ENCODE measurements at places on chromosomes 5 and 9.

DNA sequence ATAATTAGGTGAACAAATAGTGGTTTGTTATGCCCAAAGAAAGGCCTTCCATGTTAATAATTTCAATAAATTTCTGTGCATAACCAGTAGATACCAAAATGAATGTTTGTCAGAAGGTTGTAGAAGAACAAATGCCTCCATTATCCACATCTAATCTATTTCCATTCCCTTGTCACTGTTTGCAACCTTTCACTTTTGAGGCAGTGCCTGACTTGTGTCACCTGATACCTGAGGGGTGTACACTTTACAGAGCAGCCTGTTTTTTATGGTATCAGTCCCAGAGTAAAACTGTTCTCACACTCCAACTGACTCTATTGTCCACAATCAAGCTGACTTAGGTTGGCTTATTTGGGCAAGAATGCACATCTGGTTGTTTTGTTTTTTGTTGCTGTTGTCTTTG is 40.1 kb downstream of the FREM1 start:
- DNase-seq, result no peak

GRCh38 chr5:69367697-69368279 is 1.5 kb downstream of the AK6 start:
- DNase-seq, result no peak

DNA sequence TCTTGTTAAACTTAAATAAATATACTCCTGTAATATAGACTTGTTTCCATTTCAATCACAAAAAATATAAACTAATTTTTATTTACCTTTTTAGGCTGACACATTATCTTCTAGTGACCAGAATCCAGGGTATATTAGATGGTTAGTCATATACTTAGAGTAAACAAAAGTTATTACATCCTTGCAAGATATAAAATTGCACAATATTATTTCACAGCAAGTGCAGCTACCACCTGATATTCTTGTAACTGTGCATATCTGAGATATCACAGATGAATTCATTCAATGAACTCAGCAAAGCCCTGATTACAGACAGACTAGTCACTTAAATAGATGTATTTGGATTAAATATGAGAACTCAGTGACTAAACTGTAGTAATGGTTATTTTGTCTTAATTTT is 25.6 kb upstream of the ARRDC3 start:
- no peak for DNase-seq

- no peak for DNase-seq
Measured at GRCh38 chr9:92963831-92964606, 16.7 kb downstream of the FGD3 start.

DNA sequence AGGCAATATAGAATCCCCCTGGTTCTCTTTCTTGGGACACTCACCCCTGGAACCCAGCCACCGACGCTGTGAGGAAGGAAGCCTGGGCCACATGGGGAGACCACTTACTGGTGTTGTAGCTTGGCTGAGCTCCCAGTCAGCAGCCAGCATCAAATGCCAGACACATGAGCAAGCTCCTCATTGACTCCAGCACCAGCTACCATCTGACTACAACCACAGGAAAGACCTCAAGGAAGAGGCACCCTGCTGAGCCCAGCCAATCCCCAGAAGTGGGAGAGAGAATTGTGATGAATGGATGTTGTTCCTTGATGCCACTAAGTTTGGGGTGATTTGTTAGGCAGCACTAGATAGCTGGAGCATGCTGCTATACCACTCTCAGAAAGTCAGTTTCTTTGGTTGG is 36.0 kb downstream of the BNIP1 start:
- no peak for DNase-seq

DNA sequence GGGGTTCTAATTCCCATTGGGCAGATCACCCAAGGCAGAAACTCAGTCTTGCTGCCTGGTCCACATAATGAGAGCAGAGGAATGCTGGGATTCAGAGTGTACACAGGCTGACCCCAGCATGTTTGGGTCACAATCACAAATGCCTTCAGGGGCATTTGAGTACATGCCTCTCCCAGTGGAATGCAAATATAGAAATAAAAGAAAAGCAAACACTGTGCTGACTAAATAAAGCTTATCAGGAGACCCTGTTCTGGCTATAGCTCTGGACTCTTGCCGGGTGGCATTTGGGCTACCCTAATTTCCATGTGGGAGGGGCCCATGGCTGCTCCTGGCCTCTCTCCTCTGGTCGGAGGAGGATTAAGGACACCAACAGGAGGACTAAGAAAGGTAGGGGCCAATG is 121.4 kb downstream of the DOCK8 start:
- no peak for DNase-seq

- DNase-seq, result no peak
Measured at GRCh38 chr5:39426051-39426745, 1.4 kb upstream of the DAB2 start.

DNA sequence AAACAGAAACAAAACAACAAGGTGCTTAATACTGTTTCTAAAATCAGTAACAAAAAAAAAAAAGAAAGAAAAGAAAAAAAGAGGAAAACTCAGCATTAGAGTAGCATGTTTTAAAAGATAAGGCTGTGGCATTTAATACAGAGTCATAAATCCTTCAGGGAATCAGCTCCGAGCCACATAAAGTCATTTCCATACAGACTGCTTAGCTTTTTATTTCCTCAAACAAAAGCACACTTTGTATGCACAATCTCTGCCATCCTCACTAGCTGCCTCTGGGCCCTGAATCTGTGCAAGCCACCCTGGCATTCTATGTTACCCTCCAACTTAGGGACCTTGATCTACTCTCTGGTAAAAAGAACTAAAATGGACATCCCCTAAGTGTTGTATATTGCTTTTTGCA is 87.6 kb downstream of the SEMA6A start:
- no peak for DNase-seq

DNA sequence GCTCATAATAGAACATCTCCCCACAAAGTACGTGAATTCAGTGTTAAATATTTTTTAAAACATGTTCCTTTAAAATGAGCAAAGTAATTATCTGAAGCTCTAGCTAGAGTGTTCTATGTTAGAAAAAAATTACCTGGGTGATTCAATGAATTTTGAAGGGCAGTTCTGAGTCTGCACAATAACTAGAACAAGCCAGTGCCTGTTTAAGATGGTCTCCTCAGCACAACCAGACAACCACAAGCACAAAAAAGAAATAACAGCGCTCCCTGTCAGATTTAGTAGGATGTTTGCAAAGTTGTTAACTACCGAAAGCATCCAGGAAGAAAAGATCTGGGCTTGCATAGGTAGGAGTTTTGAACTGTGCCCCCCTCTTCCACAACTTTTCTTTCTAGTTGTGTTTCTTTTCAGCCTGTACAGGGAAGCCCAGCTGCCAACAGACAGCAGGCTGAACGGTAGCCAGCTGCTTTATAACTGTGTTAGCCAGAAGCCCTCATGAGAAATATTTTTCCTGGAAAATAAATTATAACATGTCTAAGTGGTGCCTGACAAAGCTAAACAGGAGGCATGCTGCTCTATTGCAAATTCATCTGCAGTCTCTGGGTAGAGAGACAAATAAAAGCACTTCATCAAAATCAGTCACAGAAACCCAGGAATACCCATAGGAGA is 1026.9 kb downstream of the MAT2B start:
- no peak for DNase-seq

DNA sequence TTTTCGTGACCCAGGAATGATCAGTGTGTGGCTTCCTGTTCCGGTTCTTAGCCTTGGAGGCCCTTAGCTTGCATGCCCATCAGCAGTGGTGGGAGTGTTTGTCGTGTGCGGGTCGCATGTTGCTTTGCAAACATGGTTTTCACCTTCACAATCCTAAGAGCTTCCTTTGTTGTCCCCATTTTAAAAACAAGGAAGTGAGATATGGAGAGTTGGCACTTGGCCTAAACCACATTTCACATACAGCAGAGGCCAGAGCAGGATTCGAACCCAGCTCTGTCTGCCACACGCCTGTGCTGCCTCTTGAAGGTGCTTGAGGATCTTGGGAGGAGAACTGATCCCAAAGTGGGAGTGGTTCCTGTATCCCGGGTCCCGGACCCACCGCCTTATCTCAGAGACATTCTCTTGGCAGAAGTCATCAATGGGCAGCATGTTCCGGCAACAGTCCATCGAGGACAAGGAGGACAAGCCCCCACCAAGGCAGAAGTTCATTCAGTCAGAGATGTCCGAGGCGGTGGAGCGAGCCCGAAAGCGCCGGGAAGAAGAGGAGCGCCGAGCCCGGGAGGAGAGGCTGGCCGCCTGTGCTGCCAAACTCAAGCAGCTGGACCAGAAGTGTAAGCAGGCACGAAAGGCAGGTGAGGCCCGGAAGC is 38.2 kb upstream of the POMT1 start:
- DNase-seq, result no peak

GRCh38 chr9:126417043-126417442 is 90.4 kb downstream of the MVB12B start:
- DNase-seq, result no peak

DNA sequence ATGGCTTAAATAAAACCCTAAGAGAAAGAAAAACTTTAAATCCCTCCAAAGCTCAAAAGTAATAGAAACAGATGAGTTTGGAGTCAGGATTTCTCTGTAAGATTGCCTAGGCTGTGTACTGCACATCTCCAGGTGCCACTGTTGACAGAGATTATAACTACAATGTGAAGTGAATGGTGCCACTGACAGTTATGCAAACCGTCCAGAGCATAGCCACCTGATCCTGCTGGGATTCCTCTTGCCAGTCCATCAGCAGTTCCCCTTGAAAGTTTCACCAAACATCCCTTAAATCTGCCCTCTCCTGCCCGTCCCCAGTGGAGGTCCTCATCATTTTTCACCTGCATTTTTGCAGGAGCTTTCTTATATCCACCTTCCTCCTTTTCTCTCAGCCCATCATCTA is 42.5 kb downstream of the FXN start:
- no peak for DNase-seq

DNA sequence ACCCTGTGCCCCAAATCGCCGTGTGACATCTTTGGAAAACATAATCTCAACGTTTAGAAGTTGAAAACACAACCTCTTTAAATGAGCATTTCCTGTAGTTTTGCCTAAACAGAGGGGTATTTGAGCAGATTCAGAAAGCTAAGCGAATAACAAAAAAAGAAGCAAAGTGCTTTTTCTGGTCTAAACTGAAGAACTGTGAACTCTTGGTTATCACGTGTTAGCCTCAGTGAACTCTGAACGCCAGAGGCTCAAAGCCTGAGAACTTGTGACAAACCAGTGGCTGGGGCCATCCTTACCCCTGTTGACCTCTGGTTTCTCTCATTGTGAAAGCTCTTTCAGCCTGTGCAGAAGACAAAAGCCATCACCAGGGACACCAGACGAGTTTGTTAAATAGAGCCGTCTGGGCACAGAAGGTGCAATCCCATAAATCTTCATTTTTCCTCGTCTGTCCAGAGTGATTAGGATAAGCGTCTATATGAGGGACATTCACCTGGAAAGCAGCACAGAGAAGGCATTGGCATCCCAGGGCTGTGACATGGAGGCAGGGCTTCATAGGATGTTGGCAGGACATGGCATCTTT is 61.4 kb upstream of the ICE1 start:
- DNase-seq, result no peak

- DNase-seq, result no peak
Measured at GRCh38 chr9:84897362-84898094, 228.0 kb downstream of the NTRK2 start.

GRCh38 chr9:129414993-129415941 is 205.6 kb downstream of the C9orf50 start:
- DNase-seq, result no peak

DNA sequence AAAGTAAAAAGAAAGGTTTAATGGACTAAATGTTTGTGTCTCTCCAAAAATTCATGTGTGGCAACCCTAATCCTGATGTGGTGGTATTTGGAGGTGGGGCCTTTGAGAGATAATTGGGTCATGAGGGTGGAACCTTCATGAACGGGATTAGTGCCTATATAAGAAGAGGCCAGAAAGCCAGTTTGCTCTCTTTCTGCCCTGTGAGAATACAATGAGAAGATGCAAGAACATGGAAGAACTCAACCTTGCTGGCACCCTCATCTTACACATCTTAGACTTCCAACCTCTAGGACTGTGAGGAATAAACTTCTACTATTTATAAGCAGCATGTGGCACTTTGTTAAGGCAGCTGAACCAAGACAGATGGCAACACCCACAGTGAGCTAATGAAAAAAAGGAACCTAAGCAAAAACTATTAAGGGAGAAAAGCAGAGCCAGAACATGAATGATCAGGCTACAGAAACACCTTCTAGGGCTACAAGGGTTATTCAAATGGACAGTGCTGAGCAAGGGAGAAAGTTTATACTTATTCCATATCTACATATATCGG is 159.5 kb downstream of the PLK2 start:
- no peak for DNase-seq

GRCh38 chr9:74275872-74276508 is 221.1 kb upstream of the RORB start:
- no peak for DNase-seq

DNA sequence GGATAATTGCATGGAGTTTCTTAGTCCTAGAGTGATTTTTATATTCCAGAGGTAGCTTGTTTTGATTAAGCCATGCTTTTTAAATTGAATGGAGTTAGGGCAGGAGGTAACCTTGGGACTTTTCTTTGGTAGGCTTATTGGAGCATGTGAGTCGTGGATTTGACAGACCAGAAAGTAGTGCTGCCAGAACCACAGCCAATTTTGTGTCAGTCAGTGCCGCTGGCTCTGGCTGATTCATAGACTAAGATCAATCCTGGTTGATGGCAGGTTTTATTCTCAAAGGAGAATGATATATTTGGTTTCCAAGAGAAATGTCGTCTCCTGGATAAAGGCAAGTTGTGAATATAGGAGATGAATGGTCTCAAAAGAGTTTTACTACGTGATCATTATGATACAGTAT is 20.3 kb downstream of the RAI14 start:
- no peak for DNase-seq

DNA sequence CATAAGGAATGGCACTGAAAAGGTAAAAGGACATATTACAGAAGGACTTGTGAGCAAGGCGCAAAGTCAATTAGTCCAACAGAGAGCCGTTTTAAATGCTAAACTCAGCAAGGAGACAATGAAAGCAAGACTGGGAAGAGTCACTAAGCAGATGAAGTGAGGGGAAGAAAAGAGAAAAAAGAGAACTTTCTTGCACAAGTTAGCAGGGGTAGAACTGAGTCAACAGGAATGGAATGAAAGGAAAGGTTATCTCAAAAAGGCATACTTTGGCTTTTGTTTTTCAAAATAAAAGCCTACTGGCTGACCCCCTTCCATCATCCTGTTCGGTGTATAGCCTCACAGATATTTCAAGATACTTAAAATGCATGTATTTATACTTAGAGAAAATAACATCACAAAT is 75.0 kb downstream of the NR6A1 start:
- no peak for DNase-seq

DNA sequence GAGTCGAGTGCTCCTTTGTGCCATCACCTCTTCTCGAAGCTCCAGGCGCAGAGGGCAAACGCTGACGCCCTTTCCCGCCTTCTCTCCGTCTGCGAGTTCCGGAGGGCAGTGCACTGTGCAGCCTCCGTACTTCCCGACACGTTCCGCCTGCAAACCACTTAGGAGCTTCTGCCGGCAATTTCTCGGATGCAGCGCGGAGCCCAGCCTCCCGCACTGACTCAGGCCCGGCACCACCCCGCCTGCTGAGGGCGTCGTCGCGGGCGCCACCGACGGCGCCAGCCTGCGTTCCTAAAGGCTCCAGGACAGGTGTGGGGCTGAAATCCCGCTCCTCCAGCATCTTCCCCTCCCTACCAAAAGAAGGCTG is 9.3 kb upstream of the TRIM36 start:
- DNase-seq, result no peak
